SK-N-MC (cell line): ENCODE measurements at places on chromosomes 1 and 21.

- DNase-seq, result no peak
Measured at GRCh38 chr1:43576521-43576920, 45.8 kb downstream of the PTPRF start.

- no peak for DNase-seq
Measured at GRCh38 chr1:156128654-156129597, 14.4 kb downstream of the LMNA start.

GRCh38 chr1:187876775-187877174, 1048.0 kb downstream of the PLA2G4A start:
- no peak for DNase-seq

GRCh38 chr21:36539434-36540150, 59.7 kb upstream of the CLDN14 start:
- DNase-seq, result no peak

- DNase-seq, result no peak
Measured at GRCh38 chr1:219954736-219955421, 26.5 kb upstream of the SLC30A10 start.

DNA sequence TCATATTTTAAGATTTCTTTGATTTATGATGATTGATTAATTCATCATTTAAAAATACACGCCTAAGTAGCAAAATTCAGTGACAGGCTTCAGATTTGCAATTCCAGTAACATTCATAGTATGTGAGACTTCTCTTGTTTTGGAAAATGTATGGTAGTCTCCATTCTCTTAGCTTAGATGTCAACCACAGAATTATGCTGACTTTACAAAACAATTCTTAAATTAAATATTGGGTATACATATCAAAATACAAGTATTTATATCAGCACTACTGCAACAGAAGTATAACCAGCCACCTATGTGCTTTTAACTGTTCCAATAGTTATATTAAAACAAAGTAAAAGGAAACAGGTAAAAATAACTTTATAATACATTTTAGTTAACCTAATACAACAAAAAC, 1328.6 kb upstream of the ADGRL2 start:
- DNase-seq, result no peak

GRCh38 chr1:17149771-17150170, 30.5 kb upstream of the PADI2 start:
- DNase-seq, result no peak

DNA sequence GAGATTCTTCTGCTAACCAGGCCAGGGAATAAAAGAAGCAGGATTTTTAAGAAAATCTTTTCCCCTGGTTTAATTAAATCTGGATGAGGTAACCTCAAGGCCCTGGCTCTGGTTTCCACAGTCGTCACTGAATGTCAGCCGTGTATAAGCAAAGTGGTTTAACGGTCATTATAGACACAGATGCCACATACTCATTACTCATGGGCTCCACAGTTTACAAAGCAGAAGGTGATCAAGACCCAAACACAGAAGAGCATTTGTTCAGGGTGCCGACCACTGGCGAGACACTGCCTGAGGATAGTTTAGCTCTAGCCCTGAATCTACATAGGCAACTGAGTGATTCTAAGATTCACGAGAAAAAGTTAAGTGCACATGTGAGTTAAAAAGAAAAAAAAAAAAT, 27.8 kb upstream of the RAP1GAP start:
- DNase-seq, result no peak

GRCh38 chr1:232600424-232601258, 29.3 kb downstream of the SIPA1L2 start:
- no peak for DNase-seq

DNA sequence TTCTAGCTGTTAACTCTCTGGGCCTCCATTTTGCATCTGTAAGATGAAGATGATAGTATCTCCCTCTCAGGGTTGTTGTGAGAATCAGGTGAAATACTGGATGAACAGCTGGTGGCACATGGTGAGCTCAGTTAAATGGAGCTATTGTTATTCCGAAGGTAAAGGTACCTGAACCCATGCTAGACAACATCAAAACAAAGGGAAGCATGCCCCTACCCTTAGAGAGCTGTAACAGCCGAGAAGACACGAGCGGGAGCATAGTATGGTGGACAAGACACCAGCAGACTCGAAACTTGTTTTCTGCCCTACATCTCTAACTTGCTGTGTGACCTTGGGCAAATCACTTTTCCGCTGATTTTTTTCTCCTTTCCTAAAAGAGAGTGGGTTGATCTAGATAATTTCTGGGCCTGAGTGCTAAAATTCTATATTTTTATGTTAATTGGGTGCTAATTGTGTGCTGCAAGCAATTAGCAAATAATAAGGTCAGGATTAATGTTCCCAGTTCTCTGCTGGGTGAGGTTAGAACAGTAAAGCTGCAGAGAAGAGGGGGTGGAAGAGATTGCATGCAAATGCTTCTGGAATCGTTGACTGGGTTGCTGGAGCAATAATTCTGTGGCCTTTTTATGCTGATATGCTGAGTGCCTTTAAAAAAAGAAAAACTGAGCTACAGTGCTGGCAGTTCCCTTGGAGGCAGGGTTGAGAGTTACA, 10.8 kb downstream of the TMEM200B start:
- DNase-seq, result no peak

- DNase-seq, result no peak
Measured at GRCh38 chr1:47780469-47780995, 216.7 kb downstream of the TRABD2B start.

DNA sequence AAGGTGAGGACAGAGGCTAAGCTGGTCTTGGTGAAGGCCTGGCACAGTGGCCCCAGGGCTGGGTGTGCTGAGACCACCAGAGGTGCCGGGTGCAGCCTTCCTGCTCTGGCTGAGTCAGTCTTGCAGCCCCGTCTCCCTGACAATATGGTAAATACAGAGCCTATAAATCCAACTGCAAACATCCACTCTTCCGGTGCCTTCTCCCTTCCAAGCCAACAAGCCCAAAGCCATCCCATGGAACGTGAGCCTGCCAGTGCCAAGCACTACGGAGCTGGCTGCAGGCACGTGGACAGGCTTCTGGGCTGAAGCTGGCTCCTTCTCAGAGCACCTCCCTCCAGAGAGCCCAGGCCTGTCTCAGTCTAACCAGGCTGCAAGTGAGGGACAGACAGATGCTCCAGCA, 70.0 kb downstream of the TRABD2B start:
- no peak for DNase-seq

GRCh38 chr1:214475746-214476145, 75.7 kb downstream of the PTPN14 start:
- no peak for DNase-seq

DNA sequence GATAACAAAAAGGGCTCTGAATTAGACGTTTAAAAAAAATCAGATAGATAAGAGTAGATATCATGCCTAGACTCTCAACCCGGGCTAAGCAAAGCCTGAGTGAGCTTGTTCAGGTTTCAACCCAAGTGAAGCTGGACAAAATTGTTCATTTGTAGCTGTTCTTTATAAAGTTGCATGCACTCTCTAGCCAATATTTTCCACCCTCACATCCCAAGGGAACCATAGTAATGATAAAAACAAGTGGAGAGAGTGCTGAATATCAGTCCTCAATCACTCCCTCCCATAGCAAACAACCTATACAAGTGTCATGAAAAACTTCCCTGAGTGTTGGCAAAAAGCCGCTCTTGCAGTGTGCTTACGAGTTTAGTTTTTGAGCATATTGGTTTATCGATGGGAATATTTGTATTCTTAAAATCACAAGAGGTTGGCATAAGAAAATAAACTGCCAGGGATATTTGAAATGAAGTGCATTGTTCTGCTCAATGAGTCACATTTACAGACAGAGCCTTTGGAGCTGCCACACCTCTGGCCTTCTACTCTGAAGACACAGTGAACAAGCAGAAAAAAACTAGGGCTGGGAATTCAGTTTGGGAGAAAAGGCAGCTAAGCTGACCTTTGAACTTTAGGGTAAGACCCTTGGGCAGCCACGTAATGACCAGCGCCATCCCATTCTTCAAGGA, 2.2 kb upstream of the CLCA2 start:
- no peak for DNase-seq

DNA sequence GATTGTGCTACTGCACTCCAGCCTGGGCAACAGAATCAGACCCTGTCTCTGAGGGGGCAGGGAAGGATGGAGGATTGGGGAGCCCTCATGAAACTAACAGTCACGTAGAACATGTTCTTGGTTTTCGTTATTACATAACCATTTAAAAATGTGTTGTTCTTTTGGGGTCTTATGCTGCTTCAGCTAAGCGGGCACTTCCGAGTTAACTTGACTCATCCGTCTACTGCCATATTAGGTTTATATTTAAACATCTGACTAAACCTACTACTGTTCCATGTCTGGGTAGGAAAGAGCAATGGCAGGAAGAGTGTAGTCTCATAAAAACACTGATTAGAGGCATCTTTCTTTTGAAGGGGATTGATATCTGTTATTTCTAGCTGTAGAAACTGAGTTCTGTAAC, 59.5 kb upstream of the BMP8A start:
- DNase-seq, result no peak

- DNase-seq, result no peak
Measured at GRCh38 chr1:167507719-167508118, 10.6 kb downstream of the CD247 start.

GRCh38 chr1:75275631-75276030, 141.4 kb downstream of the LHX8 start:
- DNase-seq, result no peak

DNA sequence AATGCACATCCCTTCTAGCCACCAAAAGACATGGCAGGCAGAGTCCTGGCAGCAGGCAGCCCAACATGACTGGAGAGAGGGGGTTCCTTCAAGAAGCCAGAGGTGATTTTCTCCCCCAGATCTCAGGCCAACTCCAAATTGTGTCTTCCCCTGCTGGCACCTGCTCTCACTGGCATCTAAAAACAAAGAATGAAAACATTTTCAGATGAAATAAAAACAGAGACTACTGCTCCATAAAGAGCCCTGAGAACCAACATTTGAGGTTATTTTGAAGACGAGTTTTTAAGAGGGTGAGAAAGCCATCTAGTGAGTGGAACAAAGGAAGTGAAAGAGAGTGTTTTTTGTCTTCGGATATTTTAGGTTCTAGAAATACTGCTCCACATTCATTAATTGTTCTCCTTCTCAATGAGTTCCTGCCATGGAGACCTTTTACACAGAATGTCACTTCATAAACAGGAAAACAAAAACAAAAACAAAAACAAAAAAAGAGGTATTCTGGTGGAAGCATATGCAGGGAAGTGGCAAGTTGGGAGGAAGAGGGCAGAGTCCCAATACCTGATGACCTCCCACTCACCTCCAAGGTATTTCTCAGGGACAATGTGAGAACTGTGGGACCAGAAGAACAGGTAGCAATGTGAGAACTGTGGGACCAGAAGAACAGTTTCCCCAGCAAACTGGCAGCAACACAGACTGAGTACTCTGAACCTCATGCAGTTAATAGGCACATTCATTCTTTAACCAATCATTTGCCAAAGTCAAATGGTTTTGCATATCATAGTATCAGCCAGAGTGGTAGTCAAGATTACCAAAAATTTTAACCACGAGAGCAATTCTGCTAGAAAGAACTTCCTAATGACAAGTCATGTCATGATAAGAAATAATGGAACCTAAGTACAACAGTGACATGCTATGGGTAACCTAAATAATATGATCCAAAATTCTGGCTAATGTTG, 50.0 kb downstream of the KIAA0319L start:
- no peak for DNase-seq

DNA sequence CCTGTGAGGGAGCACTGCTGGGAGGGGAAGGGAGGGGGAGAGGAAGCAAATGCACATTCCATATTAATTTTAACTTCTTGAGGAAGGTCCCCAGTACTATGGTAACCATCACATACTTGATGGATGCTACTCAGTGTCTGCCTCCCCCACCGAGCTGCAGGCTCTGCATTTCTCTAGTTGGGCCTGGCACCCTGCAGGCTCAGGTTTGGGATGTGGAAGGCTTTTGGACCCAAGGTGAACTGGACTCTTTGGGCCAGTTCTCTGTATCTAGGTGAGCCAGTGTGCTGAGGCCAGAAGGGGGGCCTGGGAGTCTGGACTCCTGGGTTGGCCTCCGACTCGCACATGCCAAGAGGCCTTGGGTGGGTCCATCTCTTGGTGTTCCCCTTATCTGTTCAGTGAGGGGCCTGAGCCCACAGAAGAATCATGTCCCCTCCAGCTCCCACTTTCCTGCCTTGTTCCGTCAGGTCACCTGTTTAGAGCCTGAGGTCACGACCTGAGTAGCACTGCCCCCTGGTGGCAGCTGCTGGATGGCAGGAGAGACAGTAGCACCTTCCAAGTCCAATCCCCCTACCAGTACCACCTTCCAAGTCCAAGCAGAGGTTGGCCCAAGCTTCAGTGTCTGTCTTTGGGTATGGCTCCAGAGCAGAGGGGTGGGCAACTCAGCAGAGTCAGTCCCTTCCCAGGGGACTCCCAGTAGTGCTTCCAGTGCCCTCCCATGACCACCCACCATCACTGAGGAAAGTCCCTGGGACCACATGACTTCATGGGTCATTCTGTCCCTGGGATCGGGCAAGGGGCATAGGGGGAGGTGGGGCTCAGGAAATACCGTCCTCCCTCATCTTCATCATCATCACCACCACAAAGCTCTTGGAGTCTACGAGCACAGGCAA, 241.8 kb downstream of the TRABD2B start:
- DNase-seq, result no peak

DNA sequence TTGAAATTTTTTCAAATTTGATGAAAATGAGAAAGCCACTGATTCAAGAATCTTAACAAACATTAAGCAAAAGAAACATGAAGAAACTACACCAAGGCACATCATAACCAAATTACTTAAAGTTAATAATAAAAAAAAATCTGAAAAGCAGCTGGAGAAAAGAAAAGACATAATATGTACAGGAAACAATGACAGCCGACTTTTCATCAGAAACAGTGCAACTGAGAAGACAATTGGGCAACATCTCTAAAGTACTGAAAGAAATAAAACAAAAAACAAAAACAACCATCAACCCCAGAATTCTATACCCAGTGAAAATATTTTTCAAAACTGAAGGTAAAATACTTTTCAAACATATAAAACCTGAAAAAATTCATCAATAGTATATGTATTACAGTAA, 73.8 kb upstream of the DMRTA2 start:
- no peak for DNase-seq

DNA sequence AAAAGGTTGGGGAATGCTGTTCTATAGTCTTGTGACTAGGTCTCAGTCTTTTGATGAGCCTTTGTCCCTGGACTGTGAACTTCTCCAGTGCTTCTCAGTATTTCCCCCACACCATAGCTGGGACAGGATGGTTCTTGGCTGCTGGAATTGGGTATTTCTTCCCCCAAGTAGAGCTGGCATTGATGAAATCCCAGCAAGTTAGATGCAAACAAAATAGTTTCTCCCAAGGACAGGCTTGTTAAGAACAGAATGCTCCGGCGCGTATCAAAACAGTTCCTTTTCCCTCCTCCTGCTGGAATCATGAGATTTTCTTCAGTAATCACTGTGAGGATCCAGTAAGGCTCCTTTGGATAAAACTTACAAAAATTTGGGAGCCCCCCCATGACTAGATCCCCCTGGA, 162.6 kb downstream of the PIK3R3 start:
- DNase-seq, result no peak

GRCh38 chr1:31666263-31666963, 21.7 kb upstream of the PEF1 start:
- DNase-seq, result no peak

DNA sequence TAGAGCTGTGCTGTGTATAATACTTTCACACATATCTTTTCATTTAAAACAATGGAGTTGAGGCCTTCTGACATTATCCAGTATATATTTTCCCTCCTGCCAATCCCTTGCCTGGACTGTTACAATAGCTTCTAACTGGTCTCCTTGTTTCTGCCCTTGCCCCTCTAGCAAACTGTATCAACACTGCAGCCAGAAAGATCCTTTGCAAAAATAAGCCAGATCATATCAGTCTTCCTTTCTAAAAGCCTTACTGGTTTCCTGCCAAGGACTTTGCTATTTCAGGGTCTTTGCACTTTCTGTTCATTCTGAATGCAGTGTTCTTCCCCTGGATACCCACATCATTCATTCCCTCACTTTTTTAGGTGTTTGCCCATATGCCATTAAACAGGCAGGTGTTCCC, 370.1 kb downstream of the PTBP2 start:
- no peak for DNase-seq
